Activated T-cell treated with anti-CD3 and anti-CD28 coated beads, Interleukin-2, amount 50 U/mL, for 1 hour (primary cell): ENCODE measurements at places on chromosomes 3 and 15.

GRCh38 chr3:49665822-49666519 lies 8.2 kb upstream of the APEH start:
- no peak for DNase-seq

GRCh38 chr3:167742338-167742737 lies 6.8 kb downstream of the SERPINI1 start:
- DNase-seq = no peak

DNA sequence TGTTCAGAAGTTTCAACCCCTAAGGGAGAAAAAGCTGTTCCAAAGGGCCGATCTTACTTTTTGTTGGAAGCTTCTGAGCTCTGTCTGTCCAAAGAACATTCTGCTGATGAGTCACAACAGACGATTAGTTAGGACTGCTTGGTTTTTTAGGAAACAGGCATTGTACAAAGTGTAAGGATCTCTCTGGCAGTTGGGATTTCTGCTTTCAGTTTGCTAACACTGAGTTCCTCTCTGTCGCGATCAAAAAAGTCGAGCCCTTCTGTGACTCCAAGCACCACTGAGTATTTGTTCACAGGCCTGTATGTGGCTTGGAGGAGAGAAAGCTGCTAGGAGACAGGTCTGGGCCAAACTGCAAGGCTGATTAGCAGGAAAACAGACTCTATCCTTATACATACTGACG lies 91.8 kb upstream of the PFN2 start:
- no peak for DNase-seq

GRCh38 chr15:84904419-84904818 lies 20.0 kb downstream of the SLC28A1 start:
- no peak for DNase-seq

- no peak for DNase-seq
Observed at GRCh38 chr15:62552444-62552843, 387.4 kb upstream of the C2CD4B start.

- no peak for DNase-seq
Observed at GRCh38 chr3:48356419-48356818, 15.6 kb upstream of the FBXW12 start.

DNA sequence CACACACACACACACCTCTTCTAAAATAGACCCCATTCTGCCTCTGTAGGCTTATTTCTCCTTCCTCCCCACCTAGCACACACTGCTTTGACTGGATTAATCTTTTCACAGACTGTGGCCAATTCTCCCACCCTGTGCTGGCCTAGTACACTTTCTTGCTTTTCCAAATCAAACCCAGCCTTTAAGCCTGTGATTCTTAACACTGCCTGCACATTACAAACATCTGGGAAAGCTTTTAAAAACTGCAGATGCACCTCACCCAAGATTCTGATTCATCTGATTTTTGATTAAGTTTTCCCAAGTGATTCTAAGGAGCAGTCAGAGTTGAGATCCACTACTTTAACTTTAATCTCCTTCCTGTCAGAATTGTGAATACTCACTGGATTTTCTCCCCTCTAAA lies 12.8 kb downstream of the CSNK1G1 start:
- DNase-seq = no peak

GRCh38 chr3:50375258-50375931 lies 16.1 kb upstream of the TMEM115 start:
- DNase-seq = no peak

DNA sequence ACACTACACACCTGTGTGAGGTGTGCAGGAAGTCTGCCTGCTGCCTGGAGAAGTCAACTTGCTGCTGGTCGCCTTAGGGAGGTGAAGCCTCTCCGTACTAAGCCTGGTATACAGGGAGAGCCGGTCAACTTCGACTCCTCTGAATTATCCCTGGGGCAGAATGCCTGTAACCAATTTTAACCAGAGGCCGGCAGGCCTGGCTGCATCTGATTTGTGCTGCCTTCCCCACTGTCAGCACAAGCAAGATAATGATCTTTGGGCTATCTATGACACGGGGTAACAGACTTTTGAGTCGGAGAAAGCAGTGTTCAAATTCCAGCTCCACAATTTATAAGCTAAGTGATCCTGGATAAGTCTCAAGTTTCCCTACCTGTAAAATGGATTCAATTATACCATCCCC lies 42.3 kb downstream of the MAGEF1 start:
- DNase-seq = no peak

DNA sequence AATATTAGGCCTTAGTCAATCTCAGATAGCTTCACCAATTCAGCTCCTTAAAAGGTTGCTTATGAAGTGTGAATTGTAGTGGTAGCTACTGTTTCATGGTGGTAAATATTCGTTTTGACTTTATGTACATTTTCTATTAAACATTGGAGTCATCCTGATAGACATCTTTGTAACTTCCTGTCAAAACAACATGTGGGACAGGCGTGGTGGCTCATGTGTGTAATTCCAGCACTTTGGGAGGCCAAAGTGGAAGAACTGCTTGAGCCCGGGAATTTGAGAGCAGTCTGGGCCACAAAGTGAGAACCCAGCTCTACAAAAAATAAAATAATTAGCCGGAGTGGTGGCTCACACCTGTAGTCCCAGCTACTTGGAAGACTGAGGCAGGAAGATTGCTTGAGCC lies 2.0 kb upstream of the TRIM59 start:
- no peak for DNase-seq

GRCh38 chr3:2614578-2614977 lies 495.6 kb downstream of the IL5RA start:
- DNase-seq = no peak

DNA sequence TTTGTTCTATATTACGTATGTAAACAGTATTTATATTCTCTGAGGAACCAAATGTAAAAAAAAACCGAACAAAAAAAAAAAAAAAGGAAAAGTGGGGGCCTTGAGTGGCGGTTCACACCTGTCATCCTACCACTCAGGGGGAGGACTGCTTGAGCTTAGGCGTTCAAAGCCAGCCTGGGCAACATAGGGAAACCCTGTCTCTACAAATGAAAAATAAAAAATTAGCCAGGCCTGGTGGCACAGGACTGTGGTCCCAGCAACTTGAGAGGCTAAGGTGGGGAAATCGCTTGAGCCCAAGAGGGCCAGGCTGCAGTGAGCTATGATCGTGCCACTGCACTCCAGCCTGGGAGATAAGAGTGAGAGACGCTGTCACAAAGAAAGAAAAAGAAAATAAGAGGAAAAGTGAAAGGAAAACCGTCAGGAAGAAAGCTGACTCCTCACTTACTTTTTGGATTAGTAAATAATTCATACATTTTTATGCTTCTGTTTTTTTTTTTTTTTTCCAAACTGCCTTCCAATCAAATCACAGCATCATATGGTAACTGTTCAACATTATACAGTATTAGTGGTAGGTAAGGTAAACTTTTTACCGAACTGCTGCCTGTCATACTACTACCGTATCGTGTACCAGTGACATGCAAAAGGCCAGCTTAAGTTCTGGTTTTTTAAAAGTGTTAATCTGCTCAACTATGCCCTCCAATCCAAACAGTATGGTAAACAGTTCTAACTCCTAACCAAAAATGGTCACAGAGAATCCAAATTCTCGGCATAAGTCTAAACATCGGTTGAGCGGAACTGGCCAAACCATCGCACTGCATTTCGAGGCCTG lies 1.2 kb downstream of the PHC3 start:
- peak; percentile 25 for DNase-seq

- no peak for DNase-seq
Observed at GRCh38 chr15:94004697-94005096, 226.7 kb upstream of the MCTP2 start.

- no peak for DNase-seq
Observed at GRCh38 chr3:46517016-46517783, 19.4 kb downstream of the RTP3 start.

- DNase-seq = no peak
Observed at GRCh38 chr15:58258501-58259292, 120.5 kb downstream of the AQP9 start.

DNA sequence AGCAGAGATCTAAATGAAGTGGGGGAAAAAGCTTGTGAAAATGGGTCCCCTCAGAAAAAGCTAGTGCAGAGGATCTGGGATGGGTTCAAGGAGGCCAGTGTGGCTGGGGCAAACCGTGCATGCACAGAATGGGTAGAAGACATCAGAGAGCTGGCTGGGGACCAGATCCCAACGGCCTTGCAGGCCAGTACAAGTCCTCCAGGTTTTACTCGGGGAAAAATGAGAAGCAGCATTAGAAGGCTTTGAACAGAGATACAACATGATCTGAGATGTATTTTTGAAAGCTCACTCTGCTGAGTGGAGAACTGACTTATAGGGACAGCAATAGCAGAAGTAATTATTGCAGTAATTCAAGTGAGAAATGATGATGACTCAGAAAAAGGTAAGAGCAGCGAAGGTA lies 114.5 kb downstream of the HERC1 start:
- DNase-seq = no peak

DNA sequence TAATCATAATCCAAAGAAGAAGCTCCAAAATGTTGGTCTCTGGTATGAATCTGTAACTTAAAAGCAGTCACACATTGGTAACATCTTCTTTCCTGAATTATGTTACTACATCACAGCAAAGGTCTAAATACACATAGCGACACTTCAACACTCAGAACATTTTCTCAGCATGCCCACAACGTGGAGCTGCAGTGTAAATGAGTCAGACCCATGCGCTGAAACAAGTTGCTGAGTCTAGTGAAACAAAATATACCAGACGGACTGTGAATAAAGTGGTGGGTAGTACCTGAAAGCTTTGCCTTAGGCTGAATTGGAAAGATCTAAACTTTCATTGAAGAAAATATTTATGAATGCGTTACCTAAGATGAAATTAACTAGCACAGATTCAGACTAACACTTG lies 33.2 kb upstream of the GOLGA8B start:
- no peak for DNase-seq

DNA sequence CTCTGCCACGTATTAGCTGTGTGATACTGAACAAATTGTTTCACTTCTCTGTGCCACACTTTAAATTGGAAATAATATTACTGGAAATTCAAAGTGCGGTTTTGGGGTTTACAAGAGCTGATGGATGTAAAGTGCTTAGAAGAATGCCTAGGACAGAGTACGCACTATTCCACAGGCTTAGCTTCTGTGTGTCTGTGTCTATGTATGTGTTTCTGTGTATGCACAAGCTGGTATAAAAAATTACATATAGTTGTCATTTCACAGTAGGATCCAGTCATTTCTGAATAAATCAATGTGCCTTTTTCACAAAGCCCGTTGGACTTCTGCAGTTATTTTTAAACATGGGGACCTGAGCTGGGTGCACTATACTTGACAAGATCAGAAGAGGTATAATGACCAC lies 370.4 kb downstream of the TUSC7 start:
- no peak for DNase-seq

DNA sequence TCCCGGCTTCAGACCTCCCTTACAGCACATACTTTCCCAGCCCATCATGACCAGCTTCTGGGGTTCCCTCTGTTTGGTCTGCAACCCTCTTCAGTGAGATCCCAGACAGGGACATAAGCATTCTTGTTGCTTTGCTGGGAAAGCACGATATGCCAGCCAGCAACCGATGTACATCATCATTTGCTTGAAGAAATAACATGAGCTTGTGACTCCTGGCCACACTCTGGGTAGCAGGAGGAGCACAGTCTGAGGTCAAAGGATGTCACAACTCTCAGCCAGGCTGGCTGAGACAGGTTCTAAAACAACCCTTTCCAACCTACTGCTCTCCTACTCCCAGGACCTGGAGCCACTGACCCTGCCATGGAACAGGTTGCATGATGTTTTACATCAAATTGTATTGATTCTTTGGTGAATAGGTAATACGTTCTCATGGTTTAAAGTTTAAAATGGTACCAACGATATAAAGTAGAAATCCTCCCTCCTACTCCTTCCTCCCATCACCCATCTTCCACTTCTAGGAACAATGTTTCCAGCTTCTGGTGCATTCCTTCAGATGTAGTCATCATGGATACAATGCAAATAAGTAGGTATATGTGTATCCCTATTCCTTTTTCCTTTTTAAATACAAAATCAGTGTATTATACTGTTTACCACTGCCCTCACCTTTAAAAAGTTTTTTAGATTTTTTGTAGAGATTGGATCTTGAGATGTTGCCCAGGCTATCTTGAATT lies 190.3 kb downstream of the OPA1 start:
- DNase-seq = no peak

DNA sequence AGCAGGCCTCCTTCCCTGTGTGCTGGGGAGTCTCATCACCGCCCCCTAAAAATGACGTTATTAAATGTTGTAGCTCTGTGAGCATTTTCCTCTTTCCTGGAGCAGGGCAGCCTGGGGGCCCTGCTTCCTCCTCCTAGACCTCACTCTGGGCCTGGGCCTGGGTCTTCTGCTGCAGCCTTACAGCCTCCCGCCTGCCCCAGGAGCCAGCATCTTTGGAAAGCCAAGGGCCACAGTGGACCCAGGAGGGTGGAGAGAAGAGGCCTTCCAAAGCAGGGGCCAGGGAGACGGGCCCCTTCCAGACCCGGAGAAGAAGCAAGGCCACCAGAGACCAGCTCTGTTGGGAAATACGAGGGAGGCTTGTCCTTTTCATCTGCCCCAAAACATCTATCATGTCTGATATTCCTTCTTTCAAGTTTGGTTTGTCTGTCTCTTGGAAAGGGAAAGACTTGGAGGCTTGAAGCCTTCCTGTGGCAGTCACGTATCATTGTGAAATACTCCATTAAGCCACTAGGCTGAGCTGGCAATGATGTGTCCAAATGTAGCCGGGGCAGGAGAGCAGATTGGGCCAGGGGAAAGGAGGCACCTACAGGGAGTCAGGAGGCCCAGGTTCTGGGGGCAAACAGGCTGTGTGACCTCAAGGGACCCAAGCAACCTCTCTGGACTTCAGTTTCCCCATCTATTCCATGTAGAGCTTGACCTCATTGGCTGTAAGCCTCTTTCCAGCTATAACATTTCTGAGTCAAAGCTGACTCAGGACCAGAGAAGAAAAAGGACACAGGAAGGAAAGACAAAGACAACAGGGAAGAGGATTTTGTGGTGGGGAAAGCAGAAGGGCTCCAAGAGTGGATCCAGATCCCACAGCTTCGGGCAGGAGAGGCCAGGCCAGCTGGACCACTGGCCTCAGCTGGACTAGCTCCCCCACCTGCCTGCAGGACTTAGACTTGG lies 31.1 kb downstream of the CYP11A1 start:
- no peak for DNase-seq

DNA sequence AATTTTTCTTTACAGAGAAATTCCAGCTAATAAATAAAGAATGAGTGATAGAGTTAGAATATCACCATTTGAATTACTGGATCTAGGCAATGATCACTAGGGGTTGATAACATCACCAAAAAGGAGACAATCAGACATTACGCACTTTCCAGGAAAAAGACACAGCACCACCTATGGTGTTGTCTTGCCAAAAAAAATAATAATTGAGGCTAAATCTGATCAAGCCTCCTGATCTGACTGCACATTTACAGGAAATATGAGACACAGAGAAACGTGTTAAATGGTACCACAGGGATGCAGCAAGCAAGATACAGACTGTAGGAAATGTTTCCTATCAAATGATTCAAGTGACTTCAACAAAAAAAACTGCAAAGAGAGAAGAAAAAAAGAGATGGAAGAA lies 92.8 kb downstream of the EOMES start:
- no peak for DNase-seq
